ENCODE measurements at places on chromosomes 2 and 18.
A peak's percentile ranks its signal among the peaks of the same experiment; 100 is the strongest.

GRCh38 chr2:239268082-239268481 is 132.7 kb downstream of the HDAC4 start:
- DNase-seq = no peak

- peak; percentile 9 for DNase-seq
These were observed 506 bp downstream of the BMPR2 start for GRCh38 chr2:202376460-202377206.

- no peak for DNase-seq
These were observed 16.4 kb downstream of the CRIM1 start for GRCh38 chr2:36371928-36372391.

GRCh38 chr2:83595926-83596325 is 863.2 kb downstream of the SUCLG1 start:
- no peak for DNase-seq

DNA sequence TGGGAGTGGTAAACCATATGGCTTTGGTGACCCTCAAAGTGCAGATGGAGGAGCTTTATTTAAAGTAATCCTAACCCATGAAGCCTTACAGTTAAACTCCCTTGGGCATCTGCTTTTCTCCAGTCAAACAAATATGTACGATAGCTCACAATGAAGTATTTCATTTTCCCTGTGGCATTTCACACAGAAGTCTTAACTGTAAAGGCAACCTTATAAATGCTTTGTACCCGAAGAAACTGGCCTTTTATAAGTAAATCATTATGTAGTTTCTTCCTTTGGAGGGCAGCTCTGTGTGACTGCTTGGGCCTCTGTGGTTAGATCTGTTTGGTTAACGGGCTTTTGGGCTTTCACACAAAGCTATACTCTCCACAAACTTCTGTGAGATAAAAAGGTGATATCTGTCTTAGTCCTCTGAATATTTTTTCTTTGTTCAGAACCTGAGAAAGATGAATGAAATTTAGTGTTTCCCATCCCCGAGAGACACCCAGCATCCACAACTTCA is 46.6 kb downstream of the SCN1A start:
- DNase-seq = no peak

DNA sequence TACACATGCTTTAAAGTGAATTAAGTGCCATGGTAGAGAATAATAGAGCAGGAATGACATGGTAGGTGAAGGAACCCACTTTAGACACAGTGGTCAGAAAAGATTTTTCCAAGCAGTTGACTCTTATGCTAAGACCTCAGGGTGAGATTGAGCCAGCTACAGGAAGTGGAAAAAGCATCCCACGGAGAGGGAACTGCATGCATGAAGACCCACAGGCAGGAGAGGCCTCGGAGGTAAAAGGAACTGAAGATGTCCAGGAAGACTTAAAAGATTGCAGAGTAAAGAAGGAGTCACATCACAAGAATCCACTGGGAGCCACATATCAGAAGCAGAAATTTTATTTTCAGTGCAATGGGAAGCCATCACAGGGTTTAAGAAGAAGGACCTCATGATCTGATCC is 499.2 kb upstream of the FAM98A start:
- DNase-seq = no peak

DNA sequence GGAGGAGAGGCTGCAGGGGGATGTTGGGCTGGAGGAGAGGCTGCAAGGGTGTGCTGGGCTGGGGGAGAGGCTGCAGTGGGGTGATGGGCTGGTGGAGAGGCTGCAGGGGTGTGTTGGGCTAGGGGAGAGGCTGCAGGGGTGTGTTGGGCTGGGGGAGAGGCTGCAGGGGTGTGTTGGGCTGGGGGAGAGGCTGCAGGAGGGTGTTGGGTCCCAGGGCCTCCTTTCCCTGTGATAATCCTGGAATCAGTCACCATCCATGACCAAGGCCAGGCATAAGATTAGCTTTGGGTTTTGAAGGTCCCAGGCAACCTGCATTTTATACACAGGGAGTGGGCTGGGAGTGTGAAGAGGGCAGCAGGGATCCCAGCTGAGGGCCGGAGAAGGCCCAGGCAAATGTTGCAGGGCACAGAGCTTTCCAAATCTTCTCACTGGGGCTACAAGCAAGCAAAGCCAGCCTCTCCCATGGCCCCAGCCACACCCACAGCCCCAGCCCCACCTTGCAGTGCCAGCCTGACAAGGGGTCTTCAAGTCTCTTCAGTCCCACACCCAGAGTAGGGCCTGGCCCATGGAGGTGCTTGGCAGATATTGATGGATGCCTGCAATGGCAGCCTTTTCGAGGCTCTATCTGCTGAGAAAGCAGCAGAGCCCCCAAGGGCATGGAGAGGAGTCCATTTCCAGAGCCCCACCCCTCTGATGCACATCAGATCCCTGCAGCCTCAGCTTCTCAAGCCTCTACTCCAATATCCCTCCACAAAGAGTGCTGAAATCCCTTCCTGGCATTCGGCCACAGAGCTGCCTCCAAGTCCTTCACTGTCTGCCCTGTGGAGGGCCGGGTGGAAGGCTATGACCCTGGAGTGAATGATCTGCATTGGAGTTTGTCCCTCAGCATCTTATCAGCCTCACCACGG is 50.3 kb upstream of the GLI2 start:
- no peak for DNase-seq

- DNase-seq = no peak
These were observed 768.6 kb upstream of the HS6ST1 start for GRCh38 chr2:129087133-129087813.

- DNase-seq = no peak
These were observed 149.5 kb downstream of the SPP2 start for GRCh38 chr2:234199996-234200395.

DNA sequence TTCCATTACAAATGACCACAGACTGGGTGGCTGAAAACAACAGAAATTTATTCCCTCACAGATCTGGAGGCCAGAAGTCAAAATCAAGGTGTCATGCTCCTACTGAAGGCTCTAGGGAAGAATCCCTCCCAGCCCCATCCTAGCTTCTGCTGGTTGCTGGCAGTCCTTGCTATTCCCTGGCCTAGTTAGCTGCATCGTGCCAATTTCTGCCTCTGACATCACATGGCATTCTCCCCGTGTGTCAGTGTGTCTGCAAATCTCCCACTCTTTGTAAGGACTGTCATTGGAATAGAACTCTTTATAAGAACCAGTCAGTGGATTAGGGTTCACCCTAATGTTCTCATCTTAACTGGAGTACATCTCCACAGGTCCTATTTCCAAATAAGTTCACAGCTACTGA is 30.5 kb upstream of the NCKAP5 start:
- DNase-seq = no peak

GRCh38 chr2:120470041-120470965 is 124.4 kb downstream of the INHBB start:
- no peak for DNase-seq

DNA sequence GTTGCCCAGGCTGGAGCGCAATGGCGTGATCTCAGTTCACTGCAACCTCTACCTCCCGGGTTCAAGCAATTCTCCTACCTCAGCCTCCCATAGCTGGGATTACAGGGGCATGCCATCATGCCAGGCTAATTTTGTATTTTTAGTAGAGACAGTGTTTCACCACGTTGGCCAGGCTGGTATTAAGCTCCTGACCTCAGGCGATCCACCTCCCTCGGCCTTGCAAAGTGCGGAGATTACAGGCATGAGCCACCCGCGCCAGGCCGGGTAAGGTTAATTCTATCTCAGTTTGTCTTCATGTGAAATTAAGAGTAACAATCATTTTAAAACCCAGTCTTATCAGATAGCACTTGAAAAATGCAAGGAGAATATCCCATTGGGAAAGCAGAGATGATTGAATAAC is 1681.7 kb upstream of the DDX18 start:
- DNase-seq = no peak

DNA sequence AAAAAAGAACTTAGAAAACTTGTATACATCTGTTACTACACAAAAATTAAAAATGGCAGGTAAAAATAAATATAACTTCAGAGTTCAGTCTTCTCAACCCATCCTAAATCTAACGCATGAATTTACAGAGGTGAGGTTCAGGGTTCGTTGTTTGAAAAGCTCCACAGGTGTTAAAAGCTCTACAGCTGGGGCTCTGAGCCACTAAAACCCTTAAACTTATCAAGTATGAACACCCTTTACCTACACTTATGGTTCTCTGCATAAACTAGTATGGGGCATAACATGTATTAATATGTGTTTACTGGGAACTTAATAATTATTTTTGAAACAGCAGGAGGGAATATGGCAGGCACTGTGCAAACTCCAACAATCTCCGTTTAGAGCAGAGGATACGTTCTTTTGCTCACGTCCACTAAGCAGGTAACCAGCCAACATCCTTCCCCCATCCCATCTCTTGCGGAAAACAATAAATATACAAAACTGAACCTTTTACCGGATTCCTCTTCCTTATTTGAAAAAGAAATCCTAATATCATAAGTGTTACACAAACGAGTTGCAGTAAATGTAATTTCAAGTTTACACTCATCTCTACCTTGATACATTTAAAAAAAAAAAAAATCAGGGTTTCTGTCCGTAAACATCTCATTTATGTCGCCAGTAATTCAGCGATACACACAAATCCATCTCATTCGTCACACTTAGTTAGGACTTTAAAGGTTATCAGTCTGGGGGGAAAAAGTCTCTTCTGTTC is 1.3 kb downstream of the PIAS2 start:
- no peak for DNase-seq

DNA sequence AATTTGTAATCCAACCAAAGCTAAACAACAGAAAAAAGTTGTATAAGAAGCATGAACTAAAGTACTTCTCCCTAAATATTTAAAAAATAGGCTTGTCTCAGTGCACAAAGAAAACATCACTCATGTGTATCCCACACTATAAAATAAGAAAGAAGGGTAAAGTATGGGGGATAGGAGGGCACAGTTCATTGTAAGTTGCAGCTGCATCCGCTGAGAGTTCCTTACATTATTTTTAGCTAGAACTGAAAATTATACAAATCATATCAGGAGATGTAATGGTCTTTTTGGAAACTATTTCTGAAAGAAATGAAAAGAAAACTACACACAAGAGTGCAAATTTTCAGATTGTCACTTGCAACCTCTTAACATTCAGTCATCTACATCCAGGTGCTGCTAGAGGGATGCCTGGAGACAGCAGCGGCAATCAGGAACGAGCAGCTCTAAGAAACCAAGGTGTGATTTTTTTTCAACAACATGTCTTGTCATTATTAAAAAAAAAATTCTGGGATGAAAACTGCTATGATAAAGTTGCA is 273.6 kb downstream of the ASXL3 start:
- no peak for DNase-seq

DNA sequence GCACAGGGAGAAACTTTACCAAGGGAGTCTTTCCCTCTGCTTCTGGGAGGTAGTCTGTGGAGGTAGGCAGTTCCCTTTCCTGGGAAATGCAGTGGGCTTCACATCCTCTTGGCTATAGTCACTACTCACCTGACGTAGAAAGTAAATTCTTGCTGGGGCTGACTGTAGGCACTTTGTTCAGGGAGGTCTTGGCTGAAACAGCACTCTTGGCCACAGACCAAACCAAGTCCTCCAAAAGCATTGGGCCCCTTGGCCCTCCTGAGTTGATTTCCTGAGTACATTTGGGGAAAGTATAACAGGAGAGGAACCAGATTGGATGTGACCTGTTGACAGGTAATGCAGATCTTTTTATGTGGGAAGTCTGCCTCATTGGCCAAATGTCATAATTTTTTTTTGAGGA is 108.9 kb downstream of the MGAT5 start:
- DNase-seq = no peak

DNA sequence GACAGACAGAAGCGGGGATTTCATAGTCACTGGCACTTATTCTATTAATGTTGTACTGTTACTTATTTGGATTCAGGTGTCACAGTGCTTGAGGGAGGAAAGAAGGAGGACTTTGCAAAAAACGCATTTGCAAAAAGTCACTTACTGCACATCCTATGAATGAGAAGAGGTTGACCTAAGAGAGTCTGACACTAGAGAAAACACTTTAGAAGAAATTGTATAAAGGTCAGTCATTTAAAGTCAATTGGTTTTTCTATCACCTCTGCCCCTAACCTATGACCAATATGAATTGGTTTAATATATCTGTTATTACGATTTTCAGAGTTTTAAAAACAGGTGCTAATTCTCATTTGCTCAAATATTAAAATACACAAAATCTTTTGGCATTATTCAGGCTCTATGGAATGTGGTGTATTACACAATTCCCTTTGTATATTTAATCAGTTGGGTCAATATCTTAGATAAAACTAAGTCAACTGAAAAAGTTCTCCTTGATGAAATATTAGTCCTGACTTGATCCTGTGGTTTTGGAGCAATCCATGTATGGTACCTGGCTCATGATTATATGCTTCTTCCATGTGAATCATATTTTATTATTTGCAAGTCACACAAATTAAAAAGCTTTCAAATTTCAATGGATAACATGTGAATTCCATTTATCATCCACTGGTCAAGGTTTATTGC is 157.4 kb downstream of the CDH2 start:
- no peak for DNase-seq

- no peak for DNase-seq
These were observed 4.4 kb downstream of the ACTG2 start for GRCh38 chr2:73897240-73897583.

DNA sequence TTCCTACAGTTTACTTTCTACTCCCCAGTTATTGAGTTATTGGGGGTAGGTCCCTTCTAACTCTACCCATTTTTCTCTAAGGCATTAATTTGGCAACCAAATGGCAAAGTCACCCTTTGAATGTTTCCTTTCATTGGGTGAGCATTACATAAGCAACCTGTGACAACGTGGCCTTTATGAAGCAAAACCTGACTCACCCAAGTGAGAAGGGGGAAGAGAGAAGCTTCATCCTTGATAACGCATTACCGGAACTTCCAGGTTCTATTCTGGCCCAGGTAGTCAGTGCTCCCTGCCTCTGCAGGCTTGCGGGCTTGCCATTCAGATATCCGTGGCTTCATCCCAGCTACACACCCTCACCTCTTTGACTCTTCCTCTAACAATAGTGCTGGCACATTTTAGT is 39.1 kb upstream of the FAM124B start:
- no peak for DNase-seq

DNA sequence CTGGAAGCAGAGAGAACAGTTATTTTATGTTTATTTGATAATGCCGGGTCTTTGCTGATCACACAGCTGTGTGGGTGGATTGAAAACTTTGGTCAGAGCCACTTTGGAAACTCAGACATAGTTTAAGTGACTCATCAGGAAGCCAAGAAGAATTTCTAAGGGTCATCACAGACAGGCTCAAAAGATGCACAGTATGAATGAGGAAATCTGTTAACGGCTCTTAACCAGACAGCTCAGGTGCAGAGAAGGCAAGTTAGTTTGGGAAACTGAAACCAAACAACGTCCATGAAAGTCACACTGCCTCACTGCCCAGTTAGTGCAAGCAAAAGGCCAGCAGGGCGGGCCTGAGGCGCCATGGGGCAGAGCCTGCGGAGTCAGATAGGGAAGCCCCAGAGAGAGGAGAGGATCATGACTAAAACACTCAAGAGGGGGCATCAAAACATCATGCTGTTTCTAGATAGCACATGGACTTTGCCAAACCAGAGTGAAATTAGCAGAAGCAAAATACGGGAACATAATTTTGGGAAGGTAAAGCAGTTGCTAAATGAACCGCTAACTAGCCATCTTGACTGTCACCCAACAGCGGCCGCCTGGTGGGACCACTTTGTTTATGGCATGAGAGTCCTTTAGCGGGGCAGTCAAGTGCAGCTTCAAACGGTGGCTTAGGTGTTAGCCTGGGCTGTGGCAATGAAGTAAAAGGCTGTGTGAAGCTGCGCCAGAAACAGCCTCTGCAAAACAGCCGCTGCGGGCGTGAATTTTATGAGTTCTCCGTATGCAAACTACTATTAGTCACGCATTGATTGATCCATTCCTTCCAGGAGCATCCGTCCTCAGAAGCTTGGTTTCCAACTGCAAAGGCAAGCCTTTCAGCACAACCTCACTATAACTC is 101.2 kb downstream of the KCTD18 start:
- no peak for DNase-seq

- no peak for DNase-seq
These were observed 451.6 kb downstream of the SOX11 start for GRCh38 chr2:6143812-6144211.

- no peak for DNase-seq
These were observed 58.2 kb downstream of the KLHL14 start for GRCh38 chr18:32714571-32715148.

Data from stimulated activated CD8-positive, alpha-beta memory T cell treated with anti-CD3 and anti-CD28 coated beads, Interleukin-12 subunit alpha, Interleukin-12 subunit beta, amount 100 ng/mL, for 1 hour (primary cell).